ENCODE measurements at places on chromosomes 3 and 15.

DNA sequence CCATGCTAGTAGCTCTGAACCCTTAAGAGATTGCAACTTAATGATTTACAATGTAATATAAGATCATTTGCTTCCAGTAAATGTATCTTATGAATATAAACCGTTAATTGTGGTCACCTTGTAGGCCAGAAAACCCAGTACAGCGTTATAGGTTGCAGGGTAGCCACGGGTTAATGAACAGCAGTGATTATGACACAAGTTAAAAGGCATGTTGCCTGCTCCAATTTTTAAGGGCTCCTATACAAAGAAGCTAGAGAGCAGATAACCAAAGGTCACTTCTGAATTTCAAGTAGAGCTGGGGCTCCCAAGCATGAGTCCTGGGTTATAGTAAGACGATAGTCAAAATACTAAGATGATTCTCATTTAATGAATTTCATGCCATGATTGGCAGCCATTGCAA lies 13.5 kb downstream of the GUCA1C start:
- DNase-seq: no peak

- DNase-seq: no peak
Measured at GRCh38 chr3:13282358-13282985, 137.7 kb downstream of the NUP210 start.

DNA sequence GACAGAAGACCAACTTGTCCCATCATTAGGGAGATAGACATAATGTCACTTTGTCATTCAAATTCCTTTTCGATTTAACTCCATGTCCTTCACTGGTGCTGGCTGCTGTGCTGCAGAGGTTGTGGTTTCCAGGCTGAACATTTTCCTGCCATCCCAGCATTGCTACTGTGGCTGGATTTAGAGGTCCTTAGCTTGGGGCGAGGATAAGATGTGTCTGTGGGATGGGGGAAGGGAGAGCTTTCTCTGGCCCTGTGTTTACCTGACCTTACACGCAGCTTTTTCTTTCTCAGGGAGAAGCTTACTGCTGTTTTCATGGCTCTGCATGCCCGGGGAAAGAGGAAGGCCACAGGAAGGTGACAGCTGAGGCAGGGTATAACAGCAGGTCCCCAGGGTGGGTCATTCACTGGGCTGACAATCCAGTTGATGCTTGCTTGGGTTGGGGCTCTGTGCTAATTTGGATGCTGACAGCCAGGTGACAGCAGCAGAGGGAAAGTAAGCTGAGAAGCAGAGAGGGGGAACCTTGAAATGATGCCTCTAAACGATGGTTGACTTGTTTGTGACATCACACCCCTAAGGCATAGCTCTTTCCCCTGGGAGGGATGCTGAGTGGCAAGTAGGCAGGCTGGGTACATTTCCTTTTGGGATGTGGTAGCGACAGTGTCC lies 326.9 kb upstream of the CTNNB1 start:
- DNase-seq: no peak

- DNase-seq: no peak
Measured at GRCh38 chr3:58570851-58571250, 6.3 kb downstream of the FAM107A start.
